ENCODE measurements at places on chromosomes 6 and 20.

GRCh38 chr20:37939701-37940560 is 37.0 kb downstream of the VSTM2L start:
- no peak for DNase-seq

DNA sequence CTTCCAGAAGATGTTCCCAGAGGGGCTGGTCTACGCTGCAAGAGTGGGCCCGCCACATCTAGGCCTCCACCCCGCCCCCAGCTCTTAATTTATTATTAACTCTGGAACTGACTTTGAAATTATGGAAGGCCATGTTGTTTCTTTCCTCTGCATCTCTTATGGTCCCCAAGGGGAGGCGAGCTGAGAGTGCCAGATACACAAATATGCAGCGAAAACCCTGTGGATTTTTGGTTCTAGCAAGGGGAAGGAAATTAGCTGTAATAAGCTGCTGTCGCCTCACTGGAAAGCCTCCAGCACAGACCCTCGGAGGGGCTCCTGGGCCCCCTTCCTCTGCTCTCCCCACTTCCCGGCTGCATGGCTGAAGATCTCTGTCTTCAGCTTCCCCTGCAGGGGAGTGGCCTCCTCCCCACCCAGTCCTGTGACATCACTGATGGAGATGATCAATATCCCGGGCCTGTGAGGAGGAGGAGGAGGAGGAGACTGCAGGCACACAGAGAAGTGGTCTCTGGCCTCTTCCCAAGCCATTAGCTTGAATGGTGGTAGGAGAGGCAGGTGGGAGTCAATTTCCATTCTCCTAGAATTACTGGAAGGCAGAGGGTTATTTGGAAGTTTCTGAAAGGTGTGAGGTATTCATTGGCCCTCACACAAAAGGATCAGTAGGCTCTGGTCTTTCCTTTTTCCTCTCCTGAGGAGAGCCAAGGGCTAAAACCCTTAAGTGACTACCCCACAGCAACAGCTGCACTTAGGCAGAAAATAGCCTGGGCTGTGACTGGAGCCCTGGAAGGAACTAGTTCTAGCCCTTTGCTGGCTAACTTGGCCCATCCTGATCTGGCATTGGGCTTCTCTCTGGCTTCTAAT is 39.7 kb upstream of the CCDC167 start:
- no peak for DNase-seq

DNA sequence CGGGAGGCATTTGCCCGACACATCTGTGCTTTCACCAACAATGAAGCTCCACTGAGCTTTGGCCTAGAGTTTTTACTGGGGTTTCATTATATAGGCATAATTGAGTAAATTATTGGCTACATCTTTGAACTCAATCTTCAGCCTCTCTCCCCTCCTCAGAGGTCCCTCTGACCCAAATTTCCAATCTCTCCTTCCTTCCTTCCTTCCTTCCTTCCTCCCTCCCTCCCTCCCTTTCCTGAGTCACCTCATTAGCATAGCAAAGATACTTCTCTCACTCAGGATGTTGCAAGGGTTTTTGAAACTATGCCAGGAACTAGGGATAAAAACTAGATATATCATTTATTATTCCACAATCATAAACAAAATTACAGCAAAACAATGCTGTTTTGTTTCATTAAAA is 238.2 kb upstream of the PRND start:
- DNase-seq = no peak

DNA sequence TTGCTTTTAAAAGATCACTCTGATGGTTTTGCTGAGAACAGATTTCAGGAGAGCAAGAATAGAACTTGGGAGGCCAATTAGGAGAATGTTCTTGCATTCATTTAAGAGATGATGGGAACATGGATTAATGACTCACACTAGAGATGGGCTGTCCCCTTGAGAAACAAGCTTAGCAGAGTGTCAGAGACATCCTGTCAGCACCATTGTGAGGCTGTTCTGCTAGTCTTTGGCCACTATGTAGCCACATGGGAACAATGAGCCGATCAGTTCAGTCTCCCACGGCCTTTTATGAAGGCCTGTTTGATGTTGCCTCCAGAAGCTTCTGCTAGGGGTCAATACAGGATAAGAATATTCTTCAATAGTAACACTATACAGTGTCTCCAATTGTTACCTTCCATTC is 113.0 kb upstream of the EYA4 start:
- DNase-seq = no peak

DNA sequence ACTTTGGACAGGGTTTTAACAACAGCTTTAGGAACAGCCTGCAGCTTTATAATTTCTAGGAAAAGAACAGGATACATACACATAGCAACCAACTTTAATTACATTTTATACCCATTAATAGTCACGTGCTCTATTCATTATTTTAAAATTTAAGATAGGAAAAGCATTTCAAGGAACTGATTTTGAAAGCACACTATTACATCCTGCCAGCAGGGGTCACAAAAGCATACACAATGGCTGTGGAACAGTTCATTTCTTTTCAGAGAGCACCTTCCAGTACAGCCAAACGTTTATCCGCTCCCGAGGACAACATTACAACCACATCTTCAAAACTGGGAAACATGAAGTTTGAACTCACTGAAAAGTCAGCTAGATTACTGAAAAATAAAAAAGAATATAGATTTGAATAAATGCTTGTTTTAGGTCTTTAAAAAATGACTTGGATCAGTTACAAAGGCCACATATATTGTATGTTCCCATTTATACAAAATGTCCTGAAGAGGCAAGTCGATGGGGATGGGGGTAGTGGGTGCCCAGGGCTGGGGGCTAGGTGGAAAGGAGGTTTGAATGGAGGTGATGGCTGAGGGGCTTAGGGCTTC is 104.6 kb upstream of the EXOC2 start:
- DNase-seq = no peak

GRCh38 chr6:143973097-143973966 is 34.7 kb downstream of the PLAGL1 start:
- no peak for DNase-seq

Data from T1000 (cell line).